ENCODE measurements at places on chromosomes 6 and 20.
A peak's percentile ranks its signal among the peaks of the same experiment; 100 is the strongest.

GRCh38 chr6:64037427-64037826, 401.8 kb downstream of the PHF3 start:
- DNase-seq, result no peak

DNA sequence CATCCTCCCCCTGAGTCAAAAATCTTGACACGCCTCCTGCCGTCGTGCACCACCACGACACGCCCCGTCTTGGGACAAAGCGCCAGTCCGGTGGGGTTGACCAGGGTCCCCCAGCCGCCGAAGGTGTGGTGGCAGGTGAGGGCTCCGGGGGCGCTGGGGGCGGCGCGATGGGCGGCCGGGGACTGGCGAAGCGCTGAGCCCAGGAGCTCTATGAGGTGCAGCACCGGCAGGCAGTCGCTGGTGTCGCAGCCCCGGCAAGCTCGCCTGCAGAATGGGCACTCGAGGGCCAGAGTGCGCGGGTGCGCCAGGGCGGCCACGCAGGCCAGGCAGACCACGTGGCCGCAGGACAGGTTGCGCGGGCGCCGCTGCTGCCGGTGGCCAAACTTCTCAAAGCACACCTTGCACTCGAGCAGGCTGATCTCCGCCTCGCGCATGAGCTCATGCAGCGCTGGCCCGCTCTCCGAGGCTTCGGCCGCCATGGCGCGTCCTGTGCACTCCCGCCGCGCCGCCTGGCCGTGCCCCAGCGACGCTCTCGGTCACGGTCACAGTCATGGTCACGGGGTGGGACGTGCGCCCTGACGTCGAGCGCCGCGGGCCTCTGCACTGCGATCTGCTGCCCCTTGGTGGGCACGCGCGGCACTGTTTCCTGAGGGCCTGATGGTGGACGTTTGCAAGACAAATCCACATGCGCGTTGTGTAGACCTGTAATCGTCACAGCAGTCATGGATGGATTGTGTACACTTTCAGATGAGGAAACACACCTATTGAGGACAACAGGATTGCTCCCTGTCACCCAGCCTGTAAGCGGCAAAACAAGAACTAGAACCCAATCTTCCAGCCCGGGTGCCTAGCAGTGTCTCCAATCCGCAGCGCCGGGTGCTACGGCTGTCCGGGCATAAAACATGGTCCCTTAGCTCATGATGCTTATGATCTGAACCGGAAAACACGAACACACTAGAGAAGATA, at the start of gene NHLRC1:
Gene NHLRC1, minus strand, starts transcription at position 550 of the 966 bp plus-strand sequence. Its CDS starts 71 bp downstream, at position 479.
- peak; percentile 35 for DNase-seq

DNA sequence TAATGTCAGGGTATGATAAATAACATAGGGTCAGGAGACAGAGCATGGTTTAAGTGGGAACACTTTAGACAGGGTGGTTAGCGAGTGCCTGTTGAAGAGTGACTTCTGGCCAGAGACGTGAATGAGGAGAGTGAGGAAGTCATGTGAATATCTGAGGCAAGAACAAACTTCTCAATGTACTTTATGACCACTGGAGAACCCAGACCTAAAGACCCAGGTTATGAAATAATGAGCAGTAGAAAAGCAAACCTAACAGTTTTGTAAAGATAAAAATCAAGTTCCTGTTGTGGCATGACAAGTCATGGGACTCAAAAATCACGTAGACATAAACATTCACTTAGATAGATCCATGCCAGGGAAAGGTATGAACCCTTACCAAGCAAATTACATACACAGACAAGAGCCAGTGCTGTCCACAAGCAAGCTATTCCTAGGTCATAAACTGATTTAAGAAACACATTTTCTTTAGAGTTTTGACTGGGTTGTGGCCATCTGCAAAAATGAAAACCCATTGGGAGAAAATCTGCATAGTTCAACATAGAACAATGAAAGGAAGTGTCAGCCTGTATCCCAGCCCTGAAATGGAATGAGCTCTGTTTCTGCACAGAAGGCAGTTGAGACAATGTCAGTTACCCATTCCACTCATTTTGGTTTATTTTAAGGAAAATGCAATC, 2.2 kb upstream of the MYCT1 start:
- DNase-seq, result no peak

- DNase-seq, result no peak
These were observed 8.7 kb upstream of the SALL4 start for GRCh38 chr20:51811042-51811355.
